ENCODE measurements at places on chromosomes 6 and 20.
A peak's percentile ranks its signal among the peaks of the same experiment; 100 is the strongest.

GRCh38 chr6:124535746-124536145 is 426.5 kb upstream of the RNF217 start:
- no peak for DNase-seq

DNA sequence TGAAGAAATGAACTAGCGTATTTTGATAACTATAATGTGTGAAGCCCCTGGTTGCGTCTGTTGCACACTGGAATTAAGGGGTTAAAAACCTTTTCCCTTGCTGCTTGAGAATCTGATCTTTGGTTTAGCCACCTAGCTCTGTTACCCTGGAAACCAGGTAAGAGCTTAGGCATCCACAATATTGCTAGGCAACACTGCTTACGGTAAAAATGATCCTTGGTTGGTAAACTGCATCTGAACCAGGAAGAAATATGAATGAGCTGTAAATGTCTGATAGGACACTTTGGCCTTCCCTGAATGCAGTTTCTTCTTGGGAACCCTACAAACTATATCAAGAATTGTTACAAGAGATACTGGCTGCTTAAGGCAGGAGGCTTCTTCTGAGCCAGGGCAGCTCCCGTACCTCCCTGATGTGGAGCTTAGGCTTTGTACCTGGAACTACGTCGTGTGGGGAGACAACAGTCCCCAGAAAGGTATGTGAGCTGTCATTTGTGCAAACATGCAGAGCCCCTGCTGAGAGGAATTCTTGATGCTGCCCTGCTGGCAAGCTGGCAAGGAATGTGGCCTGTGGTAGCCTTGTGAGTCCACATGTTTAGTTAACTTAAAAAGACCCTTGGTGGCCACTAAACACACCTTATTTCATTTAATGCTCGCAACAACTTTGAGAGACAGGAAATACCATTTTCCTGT is 18.4 kb downstream of the UBE3D start:
- no peak for DNase-seq

GRCh38 chr6:11607383-11607782 is 69.8 kb downstream of the TMEM170B start:
- no peak for DNase-seq

GRCh38 chr6:57302477-57302876 is 15.0 kb upstream of the PRIM2 start:
- no peak for DNase-seq

DNA sequence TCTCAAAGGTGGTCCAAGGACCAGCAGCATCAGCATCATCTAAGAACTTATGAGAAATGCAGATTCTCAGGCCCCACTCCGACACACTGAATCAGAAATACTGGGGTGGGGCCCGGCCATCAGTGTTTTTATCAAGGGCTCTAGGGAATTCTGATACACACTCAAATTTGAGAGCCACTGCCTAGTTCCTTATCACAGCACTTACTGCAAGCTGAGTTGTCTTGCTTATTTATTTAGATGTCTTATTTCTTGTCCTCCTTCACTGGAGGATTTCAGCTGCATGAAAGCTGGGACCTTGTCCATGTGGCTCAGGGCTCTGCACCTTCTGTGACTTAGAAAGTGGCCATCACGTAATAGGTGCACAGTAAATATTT is 139.4 kb upstream of the RREB1 start:
- DNase-seq: no peak

- DNase-seq: no peak
Measured at GRCh38 chr6:123306334-123306733, 310.3 kb downstream of the CLVS2 start.

- DNase-seq: no peak
Measured at GRCh38 chr6:8434727-8435092, 635 bp downstream of the SLC35B3 start.

DNA sequence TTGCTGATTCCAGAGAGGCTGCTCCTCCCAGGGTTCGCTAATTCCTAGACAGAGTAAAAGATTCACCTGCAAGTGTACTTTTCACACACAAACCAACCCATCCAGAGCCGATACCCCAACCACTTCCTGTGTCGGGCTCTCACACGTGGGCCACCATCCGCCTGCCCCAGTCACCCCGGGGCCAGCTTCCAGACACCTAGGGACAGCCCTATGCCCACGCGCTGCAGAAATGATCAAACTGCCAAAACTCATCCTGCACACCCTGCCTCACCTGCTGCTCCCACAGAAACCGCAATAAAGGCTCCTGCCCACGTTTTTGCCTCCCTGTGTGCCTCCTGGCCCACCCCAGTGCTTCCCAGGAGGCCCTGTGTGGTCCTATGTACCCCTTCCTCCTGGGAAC is 59.5 kb downstream of the PSMG4 start:
- DNase-seq: no peak

DNA sequence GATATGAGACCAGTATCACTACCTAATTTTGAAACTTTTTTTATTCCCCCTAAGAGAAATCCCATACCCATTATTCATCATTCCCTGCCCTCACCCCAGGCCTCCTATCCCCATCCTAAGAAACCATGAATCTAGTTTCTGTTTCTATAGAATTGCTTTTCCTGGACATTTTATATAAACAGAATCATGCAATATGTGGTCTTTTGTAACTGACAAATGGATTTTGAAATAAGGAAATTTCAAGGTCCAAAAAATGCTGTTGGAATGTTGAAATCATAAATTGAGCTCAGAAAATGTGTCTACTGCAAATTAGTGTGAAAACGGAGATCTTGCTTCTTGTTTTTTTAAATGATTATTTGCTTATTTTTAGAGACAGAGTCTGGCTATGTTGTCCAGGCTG is 25.1 kb downstream of the RNF217 start:
- no peak for DNase-seq

DNA sequence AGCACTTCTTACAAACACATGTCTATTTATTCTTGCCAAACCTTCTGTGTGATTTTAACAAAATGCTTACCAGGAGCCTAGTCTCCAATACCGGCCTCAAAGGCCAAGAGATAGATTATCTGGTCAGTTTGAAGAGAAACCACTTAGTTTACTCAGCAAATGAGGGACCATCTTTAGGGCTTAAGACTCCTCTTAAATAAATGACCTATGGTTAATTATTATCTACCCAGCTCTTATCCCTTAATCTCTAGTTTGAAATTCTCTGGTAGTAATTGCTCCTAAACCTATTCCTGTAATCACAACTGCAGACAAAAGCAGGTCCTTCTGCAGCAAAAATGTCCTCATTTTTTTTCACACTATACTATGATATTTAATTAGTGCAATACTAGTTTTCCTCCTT is 301.8 kb downstream of the KIF16B start:
- DNase-seq: no peak

GRCh38 chr20:44455126-44455525 is 20.5 kb upstream of the TTPAL start:
- DNase-seq: no peak

DNA sequence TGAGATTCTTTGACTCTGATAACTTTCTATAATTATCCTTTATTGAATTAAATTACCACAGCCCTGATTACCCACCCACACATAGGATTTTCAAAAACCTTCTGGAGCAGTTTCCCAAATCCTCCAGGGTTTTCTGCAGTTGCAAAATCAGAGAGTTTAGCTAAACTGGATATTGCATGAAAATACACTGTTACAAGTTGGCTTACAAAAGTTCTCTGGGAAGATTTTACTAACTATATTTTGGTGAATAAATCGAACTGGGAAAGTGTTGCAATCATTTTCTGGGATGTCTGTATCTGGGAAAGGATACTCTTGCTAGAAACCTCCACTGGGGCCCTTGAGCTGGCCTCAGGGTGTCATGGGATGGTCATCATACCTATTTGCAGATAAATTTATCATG is 97.6 kb upstream of the STMND1 start:
- DNase-seq: no peak

GRCh38 chr20:38573413-38573812 is 7.6 kb upstream of the ADIG start:
- no peak for DNase-seq

GRCh38 chr20:34475979-34476736 is 40.1 kb upstream of the DYNLRB1 start:
- DNase-seq: no peak

DNA sequence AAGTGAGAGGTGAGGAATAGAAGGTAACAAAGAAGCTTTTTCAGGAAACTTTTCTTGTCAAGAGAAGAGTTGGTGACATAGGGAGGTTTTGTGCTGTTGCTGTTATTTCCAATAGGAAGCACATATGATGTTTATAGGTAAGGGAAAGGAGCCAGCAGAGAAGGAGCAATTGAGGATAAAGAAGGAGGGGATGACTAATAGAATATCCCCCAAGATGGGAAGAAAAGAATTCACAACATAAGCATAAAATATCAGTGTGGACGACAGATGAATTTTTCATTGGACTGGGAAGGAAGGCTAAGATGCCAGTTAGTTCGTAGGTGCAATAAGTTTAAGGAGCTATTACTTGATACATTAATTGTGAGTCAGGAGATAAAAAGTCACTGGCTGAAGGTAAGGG is 8.5 kb upstream of the BEND6 start:
- no peak for DNase-seq

GRCh38 chr6:160412993-160413392 is 64.8 kb downstream of the SLC22A3 start:
- no peak for DNase-seq

- no peak for DNase-seq
Measured at GRCh38 chr6:158545043-158545966, 14.6 kb upstream of the TMEM181 start.

GRCh38 chr6:152270301-152270925 is 366.7 kb downstream of the SYNE1 start:
- no peak for DNase-seq

DNA sequence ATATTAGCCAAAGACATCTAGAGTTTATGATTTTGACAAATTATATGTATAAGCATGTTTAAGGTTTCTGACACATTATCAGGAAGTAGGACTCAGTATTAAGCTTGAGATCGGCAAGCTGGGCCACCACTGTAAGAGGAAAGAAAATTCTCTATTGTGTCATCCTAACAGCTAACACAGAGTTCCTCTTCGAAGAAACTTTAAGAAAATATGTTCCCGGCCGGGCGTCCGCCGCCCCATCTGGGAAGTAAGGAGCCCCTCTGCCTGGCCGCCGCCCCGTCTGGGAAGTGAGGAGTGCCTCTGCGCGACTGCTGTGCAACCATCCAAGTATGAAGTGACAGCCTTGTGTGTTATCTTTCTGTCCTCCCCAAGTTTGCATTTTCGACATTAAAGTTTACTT is 23.0 kb downstream of the USP49 start:
- DNase-seq: no peak

DNA sequence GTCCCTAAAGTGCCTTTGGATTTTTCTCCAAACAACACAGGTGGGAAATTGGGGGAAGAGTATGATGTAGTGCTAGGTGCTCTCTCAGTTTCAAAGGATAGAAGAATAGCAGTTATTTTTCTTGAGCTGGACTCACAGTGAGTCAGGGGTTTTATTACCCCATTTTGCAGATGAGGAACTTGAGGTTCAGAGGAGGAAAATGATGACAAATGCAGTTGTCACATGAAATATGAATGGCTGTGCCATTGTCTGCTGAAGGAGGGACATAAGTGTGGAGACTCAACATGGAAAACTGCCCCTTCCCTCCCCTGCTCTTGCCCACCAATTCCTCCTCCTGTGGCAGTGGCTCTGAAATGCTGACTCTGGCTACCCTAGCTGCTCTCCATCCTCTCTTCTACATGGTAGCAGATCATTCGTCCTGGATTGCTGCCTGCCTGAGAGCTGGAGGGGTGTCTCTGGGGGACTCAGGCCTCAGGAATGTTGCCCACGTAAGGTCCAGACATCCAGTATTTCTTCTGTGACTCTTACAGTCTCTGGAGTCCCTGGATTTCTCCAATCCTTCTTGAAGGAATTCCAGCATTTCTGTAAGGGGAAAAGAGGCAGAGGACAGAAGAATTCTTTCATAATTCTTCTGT is 37.6 kb upstream of the EPB41L1 start:
- DNase-seq: peak; percentile 40

GRCh38 chr20:48789781-48790472 is 37.9 kb downstream of the PREX1 start:
- no peak for DNase-seq

GRCh38 chr20:17860301-17861197 is 108.0 kb downstream of the SNX5 start:
- no peak for DNase-seq

DNA sequence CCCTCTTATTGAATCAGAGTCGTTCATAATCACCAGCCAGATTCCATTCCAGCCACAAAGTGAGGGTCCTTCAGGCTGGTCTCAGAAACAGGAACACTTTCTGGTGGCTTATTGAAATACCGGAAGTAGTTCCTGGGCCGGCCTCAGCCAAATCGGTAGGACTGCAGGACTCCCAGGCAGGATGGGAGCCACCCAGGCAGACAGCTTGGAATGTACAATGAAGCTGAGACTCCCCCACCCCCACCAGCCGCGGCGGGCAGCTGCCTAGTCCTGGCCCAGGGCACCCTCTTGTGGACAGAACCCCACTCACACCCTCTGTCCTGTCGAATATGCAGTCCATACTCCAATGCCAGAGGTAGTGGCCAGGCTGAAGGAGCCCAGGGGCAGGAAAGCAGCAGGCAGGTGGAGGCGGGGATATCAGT is 43.8 kb downstream of the MDFI start:
- DNase-seq: peak; percentile 97

GRCh38 chr20:57509665-57510237 is 15.2 kb downstream of the CTCFL start:
- peak; percentile 73 for DNase-seq
